ENCODE measurements at places on chromosomes 6 and 20.

- DNase-seq: no peak
These were observed 2.6 kb upstream of the ANKRD6 start for GRCh38 chr6:89430201-89430962.

GRCh38 chr20:3819411-3820047 is 818 bp upstream of the AP5S1 start:
- DNase-seq: no peak

GRCh38 chr6:100504786-100505737 is 40.3 kb upstream of the SIM1 start:
- DNase-seq: no peak

DNA sequence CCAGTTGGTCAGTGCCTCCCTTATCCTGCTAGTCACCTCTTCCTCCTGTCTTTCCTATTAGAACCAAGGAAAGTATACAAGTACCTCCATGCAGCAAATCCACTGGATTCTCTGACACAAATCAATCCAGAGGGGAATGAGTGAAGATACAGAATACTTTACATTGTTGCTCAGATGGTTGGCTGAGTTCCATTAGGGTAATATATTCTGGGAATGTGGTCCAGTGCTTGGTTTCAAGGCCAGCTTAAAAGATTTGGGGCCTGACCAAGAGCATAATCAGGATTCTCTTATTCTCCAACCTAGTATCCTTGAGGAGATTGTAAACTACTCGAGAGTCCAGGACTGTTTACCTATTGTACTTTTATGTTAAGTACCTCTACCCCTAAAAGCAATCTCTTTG is 23.0 kb downstream of the CARMIL1 start:
- DNase-seq: no peak

DNA sequence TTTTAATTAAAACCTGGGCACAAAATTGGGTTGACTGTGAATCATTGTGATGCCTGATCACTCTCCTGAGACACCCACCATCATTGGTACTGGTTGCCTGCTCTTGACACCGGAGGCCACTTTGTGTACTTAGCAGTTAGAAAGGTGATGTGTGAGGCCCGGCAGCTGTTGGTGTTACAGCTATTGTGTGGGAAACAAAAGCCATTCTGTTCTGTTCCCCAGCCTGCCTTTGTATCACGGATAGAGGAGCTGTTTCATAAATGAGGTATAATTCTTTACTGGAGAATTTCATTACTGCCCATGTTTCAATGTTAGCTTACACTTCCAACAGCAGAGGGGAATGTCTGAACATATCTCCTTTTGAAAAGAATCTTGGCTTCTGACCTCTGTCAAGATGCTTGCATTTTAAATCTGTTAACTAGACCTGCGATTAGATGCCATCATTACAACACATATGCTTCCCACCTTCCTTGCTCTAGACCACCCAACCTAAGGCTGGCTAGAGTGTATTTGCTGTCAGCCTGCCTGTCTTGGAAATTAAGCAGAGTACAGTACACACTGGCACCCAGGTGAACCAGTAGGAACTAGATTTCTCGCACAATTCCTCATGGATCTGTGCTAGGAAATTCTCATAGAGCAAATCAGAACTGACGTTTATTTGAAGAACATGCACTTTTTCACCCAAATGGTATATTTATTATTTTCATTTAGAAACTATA is 142.4 kb upstream of the INSM1 start:
- no peak for DNase-seq

DNA sequence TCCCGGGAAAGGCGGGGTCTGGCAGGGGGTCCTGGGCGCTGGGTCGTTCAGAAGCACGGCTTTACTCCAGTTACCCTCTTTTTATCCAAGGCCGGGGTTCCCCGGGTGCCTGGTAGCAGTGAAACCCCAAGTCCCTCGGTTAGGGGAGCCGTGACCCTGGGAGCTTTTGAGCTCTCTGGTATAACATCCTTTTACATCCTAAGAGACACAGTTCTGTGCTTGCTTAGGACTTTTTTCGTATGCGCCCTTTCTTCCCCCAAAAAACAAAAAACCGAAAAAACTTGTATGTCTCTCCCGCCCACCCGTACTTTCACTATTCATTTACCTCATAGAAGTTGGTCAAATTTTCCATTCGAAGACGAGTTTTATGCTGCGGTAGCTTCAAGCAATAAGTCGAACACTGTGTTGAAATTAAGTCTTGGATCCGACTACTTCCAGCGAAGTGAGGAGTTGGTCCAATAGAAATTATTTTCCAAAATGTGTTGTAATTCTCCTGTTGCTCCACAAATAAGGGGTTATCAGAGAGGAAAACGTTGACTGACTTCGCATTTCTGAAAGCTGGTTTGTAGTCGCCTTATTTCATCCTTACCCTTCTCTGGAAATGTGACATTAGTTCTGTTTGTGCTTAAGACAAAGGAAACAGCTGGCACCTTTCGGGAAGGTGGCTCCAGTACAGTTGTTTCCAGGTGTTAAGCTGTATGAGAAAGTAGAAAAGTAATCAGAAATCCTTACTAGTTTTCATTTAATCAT is 816 bp upstream of the MAN1A1 start:
- no peak for DNase-seq

DNA sequence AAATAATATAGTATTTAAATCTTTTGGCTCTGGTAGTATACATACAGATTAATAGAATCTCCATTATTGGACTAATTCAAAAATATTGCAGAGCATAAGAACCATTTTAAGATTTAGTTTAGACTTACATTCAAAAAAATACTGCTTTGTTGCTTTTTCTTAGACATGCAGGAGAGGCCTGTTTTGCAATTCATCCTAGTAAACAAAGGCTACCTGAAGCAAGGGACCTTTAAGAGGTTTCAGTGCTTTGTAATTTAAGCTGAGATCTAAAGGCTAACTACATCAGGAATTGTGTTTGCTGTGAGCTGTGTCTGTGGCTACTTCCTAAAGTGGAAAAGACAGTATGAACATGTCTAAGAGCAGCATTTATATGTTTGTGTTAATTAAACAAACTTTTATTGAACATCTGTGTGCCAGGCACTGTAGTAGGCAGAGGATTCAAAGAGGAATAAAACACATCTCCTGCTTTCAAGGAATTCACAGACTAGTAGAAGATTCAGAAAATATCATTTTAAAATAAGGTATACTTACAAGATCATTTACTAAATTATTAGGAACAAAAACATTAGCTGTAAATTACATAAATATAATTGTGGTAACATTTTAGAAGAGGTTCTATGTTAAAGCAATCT is 29.1 kb upstream of the CALHM6 start:
- no peak for DNase-seq

GRCh38 chr6:132972971-132973370 is 158.6 kb downstream of the RPS12 start:
- DNase-seq: no peak

GRCh38 chr20:50425076-50425475 is 85.1 kb upstream of the PTPN1 start:
- DNase-seq: no peak

- no peak for DNase-seq
These were observed 14.5 kb upstream of the KIFC1 start for GRCh38 chr6:33377171-33377570.

DNA sequence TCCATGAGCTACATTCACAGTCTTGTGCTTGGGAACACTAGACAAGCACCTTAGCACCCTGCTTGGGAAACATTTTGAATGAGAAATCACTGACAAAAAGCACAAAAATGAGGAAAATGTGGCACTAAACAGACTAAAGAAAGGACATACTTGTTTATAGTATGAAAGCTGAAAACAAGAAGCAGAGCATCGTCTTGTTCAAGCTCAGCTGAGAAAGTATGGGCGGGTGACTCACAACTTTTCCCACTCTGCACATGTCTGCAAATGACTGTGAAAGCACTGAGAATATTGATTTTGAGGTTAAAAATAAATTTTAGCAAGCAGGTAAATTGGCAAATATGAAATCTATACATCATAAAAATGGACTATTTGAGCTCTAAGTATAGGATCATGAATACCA is 725.3 kb downstream of the COL12A1 start:
- DNase-seq: no peak

- DNase-seq: no peak
These were observed 21.9 kb downstream of the SLC17A5 start for GRCh38 chr6:73631849-73632248.

- DNase-seq: no peak
These were observed 244.6 kb downstream of the GJA1 start for GRCh38 chr6:121680058-121680457.

DNA sequence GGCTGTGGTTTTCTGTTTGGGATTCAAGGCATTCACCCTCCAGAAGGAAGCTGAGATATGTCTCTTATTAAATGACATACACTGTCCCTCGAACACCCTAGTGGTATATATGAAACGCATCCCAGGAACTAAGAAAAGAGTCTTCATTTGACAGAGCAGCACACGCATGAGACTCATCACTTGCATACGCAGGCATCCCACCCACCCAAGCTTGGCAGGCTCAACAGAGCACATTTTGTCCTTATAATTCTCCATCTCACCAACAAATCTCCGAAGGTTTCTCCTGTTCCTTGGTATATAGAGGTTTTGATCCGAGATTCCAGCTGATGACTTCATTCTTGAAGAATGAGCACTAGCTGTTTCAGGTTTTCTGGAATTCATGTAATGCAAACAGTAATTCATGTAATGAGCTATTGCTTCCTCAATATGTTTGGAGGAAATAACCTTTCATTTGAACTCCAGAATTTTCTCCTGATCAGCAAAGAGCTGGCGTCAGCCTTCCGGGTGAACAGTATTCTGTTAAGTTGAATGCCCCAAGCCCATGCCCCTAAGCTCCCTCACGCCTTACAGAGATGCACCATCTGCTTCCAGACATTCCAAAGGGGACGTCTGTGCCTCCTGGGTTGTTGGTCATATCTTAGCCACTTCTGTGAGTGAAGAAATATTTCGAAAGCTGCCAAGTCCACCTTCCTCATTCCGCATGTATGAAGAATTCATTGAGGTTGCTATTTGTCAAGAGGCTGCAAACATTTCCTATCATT is 66.0 kb upstream of the CDH4 start:
- no peak for DNase-seq

- DNase-seq: no peak
These were observed 126.4 kb upstream of the CDH4 start for GRCh38 chr20:61125546-61126180.

DNA sequence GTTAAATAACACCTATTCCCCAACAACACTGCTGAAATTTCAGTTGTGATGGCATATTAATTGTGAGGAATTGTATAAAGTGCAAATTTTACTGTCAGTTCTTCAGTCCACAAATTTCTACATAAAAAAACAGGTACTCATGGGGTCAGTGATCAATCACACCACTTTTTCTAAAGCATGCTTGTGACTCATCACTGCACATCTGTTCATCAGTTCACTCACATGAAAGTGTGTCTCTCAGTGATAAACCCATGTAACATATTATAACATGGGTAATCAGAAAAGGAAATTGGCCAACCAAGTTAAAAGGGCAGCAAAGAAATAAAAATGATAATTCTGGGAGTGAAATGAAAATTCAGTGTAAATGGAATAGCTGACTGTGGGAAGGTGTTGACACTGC is 234.7 kb upstream of the FKBP1C start:
- no peak for DNase-seq

GRCh38 chr6:13811627-13812358 is 2.6 kb downstream of the MCUR1 start:
- DNase-seq: no peak

DNA sequence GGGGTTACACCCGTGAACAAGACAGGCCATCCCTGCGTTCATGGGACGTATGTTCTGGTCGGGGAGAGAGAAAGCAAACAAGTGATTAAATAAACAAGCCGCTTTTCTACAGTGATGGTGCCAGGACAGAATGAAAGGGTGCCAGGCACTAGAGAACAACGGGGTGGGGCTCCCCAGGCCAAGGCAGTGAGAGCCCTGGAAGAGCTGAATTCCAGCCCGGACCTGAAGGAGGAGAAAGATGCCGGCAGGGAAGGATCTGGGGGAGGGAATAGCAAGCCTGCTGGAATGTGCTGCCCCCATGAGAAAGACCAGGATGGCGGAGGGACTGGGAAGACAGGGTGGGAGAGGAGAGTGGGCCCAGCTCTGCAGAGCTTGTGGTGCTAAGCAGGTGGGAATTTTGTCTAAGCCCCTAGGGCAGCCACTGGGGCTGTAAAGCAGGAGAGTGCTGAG is 7.5 kb downstream of the SNAI1 start:
- no peak for DNase-seq

- no peak for DNase-seq
These were observed 1.5 kb upstream of the PXMP4 start for GRCh38 chr20:33721391-33722140.

GRCh38 chr20:768426-768978 is at the start of gene SLC52A3:
Gene SLC52A3, minus strand, starts transcription at chr20:768500. Its CDS starts 2,726 bp downstream, at chr20:765774.
- peak; percentile 1 for DNase-seq

DNA sequence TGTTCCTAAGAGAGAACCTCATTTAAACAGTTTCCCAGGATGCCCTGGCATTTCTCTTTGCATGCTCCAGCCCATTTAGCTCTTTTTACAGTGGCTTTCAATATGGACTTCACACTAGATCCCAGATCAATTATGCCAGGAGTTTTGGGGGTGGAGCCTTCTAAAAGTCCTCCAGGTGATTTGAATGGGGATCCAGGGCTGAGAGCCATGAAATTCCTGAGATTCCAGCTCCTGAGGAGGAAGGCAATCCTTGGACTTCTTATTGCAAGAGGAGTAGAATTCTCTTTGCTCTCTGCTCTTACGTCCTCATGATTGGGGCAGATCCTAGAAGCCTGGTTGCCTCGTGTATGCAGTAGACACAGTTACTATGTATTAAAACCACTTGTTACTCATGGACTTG is 184.2 kb downstream of the DHX35 start:
- DNase-seq: no peak

DNA sequence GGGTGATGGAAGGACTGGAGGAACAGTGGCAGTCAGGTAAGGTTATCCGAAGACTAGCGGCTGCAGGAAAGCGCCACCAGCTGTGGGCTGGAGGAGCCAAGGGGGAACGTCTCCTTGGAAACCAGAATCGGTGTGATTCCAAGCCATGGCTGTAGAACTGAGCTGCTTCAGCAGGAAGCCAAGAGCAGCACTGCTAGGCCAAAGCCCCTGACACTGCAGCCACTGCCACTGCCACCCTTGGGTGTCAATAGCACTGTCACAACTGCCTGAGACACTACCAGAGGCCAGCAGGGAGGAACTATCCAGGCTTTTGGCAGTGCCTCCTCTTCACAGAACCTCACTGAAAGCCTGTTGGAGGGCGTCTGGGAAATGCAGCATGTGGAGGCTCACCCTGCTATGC is 289.6 kb upstream of the SUPT3H start:
- no peak for DNase-seq

- DNase-seq: no peak
These were observed 1.7 kb upstream of the SIGLEC1 start for GRCh38 chr20:3714092-3714491.

DNA sequence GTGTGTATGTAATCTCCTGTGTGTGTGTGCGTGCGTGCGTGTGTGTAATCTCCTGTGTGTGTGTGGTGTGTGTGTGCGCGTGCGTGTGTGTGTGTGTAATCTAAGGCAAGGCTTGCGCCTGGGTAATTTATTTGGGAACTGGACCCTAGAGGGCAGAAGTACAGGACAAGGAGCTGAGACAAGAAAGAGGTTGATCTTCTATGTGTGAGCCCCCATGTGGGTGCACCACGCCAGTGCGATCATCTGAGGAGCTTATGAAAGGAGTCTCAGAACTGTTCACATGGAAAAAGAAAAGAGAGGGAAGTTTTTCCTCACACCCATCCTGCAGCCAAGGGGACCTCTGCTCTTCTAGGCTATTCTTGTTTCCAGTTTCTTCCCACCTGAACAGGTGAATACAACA is 220.1 kb upstream of the GGTLC1 start:
- no peak for DNase-seq

- no peak for DNase-seq
These were observed 78.1 kb upstream of the FLRT3 start for GRCh38 chr20:14415467-14415866.

GRCh38 chr20:58378704-58379103 is 10.3 kb upstream of the VAPB start:
- no peak for DNase-seq

All from CD4-positive, alpha-beta T cell treated with Interleukin-4 for 1 hour (primary cell).